ENCODE measurements at places on chromosomes 6 and 20. TPM values are rescaled to one million over a fixed set of nuclear protein-coding genes. Genes with fewer than 3 reads are reported as not detected.

GRM1 gene
- total RNA-seq, result 0.45 TPM

PDYN gene
- not detected for total RNA-seq

CAGE1 gene
- total RNA-seq, result not detected

TPD52L1 gene
- total RNA-seq, result 38.1 TPM

NANP gene
- total RNA-seq, result 4.6 TPM

WASF1 gene
- total RNA-seq, result 9.6 TPM

TCP11 gene
- not detected for total RNA-seq

RARS2 gene
- total RNA-seq, result 31.9 TPM

PRELID3B gene
- 30.5 TPM for total RNA-seq

HLA-G gene
- 1.2 TPM for total RNA-seq

IGF2R gene
- total RNA-seq, result 71.7 TPM

C6orf136 gene
- total RNA-seq, result 17.0 TPM

CPXM1 gene
- total RNA-seq, result 5.9 TPM

SLC17A1 gene
- total RNA-seq, result not detected

PRSS35 gene
- 3.2 TPM for total RNA-seq

FGD2 gene
- 19.7 TPM for total RNA-seq

SOBP gene
- 18.5 TPM for total RNA-seq

AFDN gene
- total RNA-seq, result 212 TPM

SLC22A16 gene
- 0.22 TPM for total RNA-seq

TMEM244 gene
- total RNA-seq, result not detected

HTR1E gene
- total RNA-seq, result not detected

Measured in sciatic nerve (tissue), 2 donors.